ENCODE measurements at places on chromosomes 13 and 19.

DNA sequence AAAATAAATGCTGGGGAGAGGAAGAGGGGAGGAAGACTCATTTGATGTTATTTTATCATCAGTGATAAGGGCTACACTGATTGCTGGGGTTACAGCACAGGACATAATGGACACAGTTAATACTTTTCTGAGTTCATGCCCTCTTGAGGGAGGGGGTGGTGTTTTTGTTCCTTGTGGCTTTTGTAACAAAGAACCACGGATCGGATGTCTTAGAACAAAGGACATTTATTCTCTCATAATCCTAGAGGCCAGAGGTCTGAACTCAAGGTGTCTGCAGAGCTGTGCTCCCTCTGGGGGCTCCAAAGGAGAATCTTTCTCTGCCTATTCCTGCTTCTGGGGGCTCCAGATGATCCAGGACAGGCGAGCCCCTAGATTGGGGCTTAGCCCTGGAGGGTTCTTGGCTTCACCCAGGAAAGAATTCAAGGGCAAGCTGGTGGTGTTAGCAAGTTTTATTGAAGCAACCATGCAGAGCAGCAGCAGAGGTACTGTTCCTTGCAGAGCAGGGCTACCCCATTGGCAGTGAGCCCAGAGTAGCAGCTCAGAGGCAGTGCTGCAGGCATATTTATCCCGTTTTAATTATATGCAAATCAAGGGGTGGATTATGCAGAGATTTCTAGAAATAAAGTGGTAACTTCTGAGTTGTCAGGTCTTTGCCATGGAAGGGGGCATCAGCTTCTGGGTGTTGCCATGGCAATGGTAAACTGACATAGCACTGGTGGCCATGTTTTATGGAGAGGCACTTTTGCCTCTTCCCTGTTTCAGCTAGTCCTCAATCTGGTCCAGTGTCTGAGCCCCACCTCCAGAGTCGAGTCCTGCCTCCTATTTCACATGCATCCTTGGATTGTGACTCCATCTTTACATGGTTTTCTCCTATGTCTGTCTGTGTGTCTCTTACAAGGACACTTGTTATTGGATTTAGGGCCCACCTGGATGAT, 18.0 kb downstream of the VAV1 start:
- no peak for DNase-seq

DNA sequence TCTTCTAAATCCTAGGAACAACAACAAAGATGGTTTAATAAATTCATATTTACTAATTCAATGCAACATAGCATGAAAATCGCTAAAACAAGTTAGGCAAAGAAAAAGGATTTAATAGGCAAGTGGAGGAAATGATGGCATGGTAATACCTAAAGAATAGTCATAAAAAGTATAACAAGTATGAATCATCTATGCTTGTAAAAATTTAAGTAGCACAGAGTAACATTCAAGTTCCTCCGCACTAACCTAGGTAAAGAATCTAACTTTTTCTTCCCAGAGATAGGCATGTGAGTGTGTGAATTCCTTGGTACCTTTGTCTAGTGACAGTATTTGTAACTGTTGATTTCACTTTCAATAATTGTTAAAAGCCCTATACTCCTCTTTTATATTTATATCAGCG, 42.6 kb downstream of the RCBTB2 start:
- no peak for DNase-seq

GRCh38 chr19:16914421-16914820, 25.6 kb downstream of the F2RL3 start:
- no peak for DNase-seq

DNA sequence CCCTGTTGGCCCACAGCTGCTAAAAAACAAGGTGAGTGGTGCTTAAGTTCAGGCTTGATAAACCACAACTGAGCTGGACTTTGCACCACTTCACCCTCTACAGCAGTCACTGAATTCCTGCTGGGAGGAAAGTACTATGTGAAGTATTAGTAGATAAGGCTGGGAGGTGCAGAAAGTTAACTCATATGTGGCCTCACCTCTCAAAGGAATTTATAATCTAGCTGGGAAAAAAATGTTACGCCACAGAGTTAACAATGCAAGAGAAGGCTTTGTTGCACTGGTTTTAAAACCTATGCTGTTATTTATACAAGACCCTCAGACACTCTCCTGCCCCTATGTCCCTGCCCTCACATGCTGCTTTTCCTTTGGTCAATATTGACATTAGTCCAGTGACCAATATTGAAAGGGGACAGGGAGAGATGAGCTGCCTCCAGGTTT, 60.9 kb downstream of the LIG4 start:
- no peak for DNase-seq

DNA sequence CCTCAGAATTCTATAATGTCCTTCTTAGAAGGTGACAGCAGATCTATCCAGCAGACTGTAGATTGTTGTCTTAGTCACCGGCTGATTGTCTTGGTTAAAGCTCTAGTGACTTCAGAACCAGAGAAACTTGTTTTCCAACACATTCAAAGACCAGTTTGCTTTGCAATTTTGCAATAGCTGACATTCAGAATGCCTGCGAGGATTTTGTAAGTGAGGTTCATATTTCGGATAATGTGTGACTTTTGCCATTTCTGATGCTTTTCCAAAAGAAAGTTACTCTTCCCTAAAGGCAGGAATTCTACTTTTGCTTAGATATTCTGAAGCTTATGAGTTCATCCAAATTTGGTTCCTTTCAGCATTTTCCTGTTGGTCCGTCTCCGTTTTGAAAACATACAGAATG, 13.2 kb downstream of the SPINT2 start:
- no peak for DNase-seq

DNA sequence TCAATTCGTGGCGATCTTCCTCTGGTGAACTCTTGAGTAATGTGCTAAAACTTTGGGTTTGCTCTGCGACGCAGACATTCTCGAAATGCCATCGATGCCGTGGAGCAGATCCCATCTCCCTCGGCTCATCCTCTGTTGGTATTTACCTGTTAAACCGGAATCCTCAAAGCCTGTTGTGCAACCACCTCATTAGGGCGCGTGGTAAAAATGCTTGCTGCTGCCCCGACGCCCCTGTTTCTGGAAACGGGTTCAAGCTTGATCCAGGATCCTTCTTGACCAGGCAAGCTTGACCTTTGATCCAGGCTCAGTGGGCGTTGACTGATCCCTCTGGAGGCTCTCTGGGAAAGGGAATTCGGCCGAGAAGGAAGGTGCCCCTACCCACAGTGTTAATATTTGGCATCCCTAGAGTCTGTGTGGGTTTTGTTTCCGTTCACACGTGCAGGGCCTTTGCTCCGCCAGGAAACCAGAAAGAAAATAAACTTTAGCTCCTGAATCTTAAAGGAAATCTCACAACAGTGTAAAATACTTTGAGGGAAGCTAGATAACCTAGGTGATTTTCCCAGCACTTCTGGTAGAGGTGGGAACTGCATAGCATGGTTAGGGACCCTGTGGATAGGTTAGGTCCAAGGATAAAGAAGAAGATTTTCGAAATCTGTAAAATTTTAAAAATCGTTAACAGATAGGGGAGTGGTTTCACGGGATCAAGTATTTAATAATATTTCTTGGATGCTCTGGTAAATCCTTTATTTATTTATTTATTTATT, 1.1 kb downstream of the LSM14A start:
- no peak for DNase-seq

GRCh38 chr19:49738268-49738667, 24.8 kb downstream of the TSKS start:
- no peak for DNase-seq

- DNase-seq: no peak
Measured at GRCh38 chr19:4911314-4911713, 2.0 kb downstream of the UHRF1 start.

DNA sequence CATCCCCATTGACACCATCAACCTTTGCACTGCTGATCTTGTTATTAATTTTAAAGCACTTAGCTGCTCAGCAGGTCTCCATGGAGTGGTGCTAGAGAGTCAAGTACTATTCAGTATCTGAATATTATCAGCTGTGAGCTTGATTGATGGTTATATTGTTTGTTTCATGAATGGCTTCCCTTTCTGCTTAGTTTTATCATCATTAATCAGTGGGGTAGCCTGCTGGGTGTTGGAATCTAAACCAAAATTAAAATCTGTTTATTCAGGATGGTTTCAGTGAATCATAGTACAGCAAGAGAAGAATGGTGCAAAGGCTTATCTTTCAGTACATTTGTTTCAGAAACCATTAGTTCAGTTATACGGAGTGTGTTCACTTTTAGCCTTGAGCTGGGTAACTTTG, 42.5 kb upstream of the SCEL start:
- DNase-seq: no peak

- DNase-seq: no peak
Measured at GRCh38 chr13:42107421-42107820, 59.0 kb downstream of the DGKH start.

- no peak for DNase-seq
Measured at GRCh38 chr13:40241125-40241798, 425.2 kb downstream of the FOXO1 start.

DNA sequence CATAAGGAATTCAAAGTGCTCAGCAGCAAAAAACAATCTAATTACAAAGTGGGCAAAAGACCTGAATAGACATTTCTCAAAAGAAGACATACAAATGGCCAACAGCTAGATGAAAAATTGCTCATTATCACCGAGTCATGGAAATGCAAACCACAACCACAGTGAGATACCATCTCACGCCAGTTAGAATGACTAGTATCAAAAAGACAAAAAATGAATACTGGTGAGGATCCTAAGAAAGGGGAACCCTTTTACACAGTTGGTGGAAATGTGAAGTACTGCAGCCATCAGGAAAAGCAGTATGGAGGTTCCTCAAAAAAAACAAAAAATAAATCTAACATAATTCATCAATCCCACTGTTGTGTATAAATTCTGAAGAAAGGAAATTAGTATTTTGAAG, 1206.1 kb downstream of the EFNB2 start:
- DNase-seq: no peak

- no peak for DNase-seq
Measured at GRCh38 chr19:40234429-40235237, 8.1 kb upstream of the CCNP start.

- DNase-seq: no peak
Measured at GRCh38 chr19:14096272-14096992, 5.9 kb upstream of the SAMD1 start.

DNA sequence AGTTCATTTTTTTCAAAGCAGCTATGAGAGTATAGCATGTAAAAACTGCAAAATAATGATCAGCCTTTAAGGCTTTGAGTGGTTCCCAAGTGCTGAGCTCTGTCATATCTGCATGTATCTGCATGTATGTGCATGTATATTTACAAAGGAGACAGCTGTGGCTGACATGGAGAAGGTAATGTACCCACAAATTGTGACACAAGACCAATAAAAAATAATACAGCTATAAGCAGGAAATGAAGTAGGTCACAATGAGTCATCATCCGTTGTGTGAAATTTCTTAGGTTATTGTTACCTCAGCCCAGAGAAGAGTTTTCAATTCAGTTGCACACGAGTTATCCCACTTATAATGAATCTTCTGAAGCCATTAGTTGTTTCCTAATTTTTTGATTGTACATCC, 60.9 kb upstream of the MED4 start:
- peak; percentile 9 for DNase-seq

DNA sequence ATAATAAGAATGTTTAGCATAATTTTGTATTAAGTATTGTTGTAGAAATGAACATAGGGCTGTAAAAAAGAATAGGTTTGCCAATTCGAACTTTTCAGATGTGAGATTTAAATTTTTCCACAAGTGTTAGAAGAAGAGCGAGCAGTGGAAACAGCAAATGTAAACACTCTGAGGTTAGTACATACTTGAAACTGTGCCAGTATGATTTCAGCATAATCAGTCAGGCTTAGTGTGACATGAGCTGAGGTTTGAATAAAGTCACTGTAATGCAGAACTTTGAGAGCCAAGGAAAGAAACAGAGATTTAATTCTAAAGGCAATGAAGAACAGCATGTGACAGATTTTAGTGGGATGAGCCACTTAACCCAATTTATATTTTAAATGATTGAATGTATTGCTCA, 2166.4 kb downstream of the PCDH9 start:
- no peak for DNase-seq
